Stimulated activated CD8-positive, alpha-beta memory T cell treated with anti-CD3 and anti-CD28 coated beads, Interleukin-7, amount 100 ng/mL, for 1 hour (primary cell): ENCODE measurements at places on chromosomes 12 and 14.

GRCh38 chr12:25051656-25052195 lies 102.8 kb upstream of the BCAT1 start:
- DNase-seq: peak; percentile 13

- DNase-seq: no peak
These were observed 55.4 kb downstream of the CPM start for GRCh38 chr12:68877583-68877982.

- no peak for DNase-seq
These were observed at the start of gene CDKL1 for GRCh38 chr14:50396631-50397389. CDKL1 (minus strand) TSS chr14:50396881; CDS start chr14:50395868, 1,013 bp downstream.

- DNase-seq: no peak
These were observed 871.4 kb downstream of the C12orf50 start for GRCh38 chr12:87157791-87158190.

DNA sequence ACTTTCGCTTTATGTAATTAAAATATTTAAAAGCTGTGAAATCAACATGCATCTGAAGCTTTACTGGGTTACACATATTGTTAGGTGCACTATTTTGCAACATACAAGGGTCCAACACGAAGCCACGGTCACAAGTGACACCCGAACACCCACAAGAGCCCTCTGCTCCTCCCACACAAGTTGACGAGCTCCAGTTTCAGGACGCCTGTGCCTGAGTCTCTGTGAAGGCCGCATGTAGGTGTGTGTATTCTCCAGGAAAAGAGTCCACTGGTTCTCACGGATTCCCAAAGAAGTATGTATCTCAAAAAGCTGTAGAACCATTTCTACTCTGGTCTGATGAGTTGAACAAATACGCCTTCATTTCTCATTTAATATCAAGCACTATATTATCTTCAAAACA lies 12.0 kb downstream of the SLC15A4 start:
- DNase-seq: no peak

DNA sequence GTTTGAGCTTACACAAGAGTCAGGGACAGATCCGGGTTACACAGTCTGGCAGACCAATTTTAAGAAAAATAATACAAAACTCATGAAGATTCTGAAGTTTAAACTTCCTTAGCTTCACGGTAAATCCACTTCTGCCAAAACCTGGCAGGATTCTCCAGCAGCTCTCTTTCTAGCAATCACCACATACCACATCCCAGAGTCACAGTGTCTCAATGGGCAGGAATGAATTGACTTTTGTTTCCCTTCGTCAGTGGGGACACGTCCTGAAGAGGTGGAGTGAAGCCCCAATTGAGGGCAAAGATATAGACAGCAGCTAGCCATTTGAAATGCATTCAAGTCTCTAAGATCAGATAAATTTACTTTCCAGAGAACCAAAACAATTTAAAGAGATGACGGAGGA lies 117.1 kb upstream of the ARHGAP5 start:
- DNase-seq: no peak
